Activated CD8-positive, alpha-beta T cell treated with anti-CD3 and anti-CD28 coated beads, Interleukin-2, amount 10 ng/mL, durations not matched to agents 7 days and 5 days (primary cell): ENCODE measurements at places on chromosomes 4 and X.

DNA sequence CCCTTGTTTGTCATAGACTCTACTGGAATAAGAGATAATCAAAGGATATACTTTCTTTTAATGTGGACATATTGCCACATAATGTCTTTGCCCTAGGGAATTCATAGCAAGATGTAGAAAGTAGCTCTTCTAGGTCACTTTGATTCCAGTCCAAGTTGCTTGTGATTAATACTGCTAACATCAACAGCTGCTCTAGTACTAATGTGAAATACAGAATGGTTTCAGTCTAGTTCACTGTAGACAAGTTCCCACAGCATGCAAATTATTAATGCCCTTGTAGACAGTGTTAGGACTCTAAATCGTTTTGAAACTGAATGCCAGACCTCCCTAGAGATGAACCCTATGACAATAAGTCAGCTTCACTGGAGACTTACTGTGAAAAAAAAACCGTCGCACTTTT, 494.6 kb upstream of the ATOH1 start:
- H3K27me3 ChIP-seq: no peaks in the 10 kb centered on the region
- no peak overlapping the region for H3K4me3 ChIP-seq
- no peak for DNase-seq
- no peak overlapping the region for H3K27ac ChIP-seq
- H3K4me1 ChIP-seq: no peaks in the 10 kb centered on the region

DNA sequence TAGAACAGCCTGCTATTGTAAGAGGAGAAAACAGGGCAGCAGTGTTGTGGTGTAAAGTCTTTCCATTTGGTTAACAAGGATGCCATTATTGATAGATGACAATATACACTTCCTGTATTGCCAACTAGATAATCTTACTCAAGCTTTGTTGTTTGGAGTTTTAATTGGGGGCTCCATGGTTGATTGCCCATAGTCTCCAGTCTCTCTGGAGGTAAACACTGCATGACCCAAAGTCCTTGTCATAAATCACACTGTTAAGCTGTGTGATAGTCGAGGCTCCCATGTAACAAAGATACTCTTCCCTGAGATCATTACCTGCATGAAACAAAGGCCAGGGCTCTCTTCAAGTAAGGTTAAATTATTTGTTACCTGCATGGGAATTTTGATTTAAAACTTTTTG, 394.6 kb downstream of the C4orf33 start:
- H3K4me3 ChIP-seq: no peak overlapping the region
- no peaks in the 10 kb centered on the region for H3K4me1 ChIP-seq
- H3K27me3 ChIP-seq: no peaks in the 10 kb centered on the region
- no peak overlapping the region for H3K27ac ChIP-seq
- no peak for DNase-seq
- H3K36me3 ChIP-seq: no peaks in the 10 kb centered on the region

DNA sequence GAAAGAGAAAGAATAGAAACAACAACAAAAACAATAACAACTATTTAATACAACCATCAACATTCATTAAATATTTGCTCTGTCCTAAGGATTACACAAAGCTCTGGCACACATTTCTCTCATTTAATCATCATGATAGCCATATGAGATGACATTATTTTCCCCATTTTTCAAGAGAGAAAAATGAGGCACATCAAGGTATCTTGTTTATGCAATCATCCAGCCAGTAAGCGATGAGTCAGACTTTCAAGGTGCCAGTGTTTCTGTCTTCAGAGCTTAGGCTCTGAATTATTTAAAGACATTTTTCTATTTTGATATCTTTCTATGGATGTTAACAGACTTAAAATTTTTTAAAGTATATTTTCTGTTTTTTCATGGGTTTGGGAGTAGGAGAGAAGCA, 541.8 kb upstream of the SMIM31 start:
- H3K36me3 ChIP-seq: no peaks in the 10 kb centered on the region
- DNase-seq: no peak
- no peak overlapping the region for H3K4me3 ChIP-seq
- H3K4me1 ChIP-seq: no peaks in the 10 kb centered on the region

GRCh38 chrX:24646745-24647182, 383 bp downstream of the PCYT1B start:
- H3K36me3 ChIP-seq: no peaks in the 10 kb centered on the region
- H3K27me3 ChIP-seq: peaks cover 20% of the 10 kb centered on the region
- DNase-seq: no peak
- peak overlapping the region; percentile 57 for H3K4me3 ChIP-seq
- no peak overlapping the region for H3K27ac ChIP-seq
- peaks cover 15% of the 10 kb centered on the region for H3K4me1 ChIP-seq

- no peak overlapping the region for H3K4me3 ChIP-seq
- DNase-seq: no peak
- H3K27me3 ChIP-seq: no peaks in the 10 kb centered on the region
- H3K27ac ChIP-seq: no peak overlapping the region
- no peaks in the 10 kb centered on the region for H3K36me3 ChIP-seq
- H3K4me1 ChIP-seq: no peaks in the 10 kb centered on the region
These were observed 62.7 kb downstream of the DCTD start for GRCh38 chr4:182854466-182854865.

DNA sequence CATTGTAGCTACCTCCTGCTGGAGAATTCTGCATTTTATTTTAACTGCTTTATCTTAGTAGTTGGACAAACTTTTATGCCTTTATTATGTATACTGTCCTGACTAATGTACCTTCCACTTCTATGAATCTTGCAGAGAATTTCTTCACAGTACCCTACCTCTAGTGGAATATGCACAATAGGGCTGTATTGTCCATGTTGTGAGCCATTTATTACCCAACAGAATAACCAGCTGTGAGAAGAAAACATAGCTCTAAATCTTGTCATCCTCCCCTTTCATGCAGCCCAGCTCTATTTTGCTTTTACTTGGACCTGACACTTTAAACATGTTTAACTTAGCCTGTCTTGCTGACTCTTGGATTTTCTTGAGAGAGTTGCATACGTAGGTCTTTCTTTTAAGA, 56.2 kb downstream of the MCUB start:
- H3K27ac ChIP-seq: no peak overlapping the region
- no peak overlapping the region for H3K4me3 ChIP-seq
- H3K4me1 ChIP-seq: no peaks in the 10 kb centered on the region
- H3K27me3 ChIP-seq: no peaks in the 10 kb centered on the region
- no peak for DNase-seq
- peaks cover 40% of the 10 kb centered on the region for H3K36me3 ChIP-seq

- no peak overlapping the region for H3K27ac ChIP-seq
- no peak overlapping the region for H3K4me3 ChIP-seq
- no peak for DNase-seq
- no peaks in the 10 kb centered on the region for H3K27me3 ChIP-seq
- no peaks in the 10 kb centered on the region for H3K36me3 ChIP-seq
These were observed 44.9 kb downstream of the HTT-AS start for GRCh38 chr4:3029464-3029863.

DNA sequence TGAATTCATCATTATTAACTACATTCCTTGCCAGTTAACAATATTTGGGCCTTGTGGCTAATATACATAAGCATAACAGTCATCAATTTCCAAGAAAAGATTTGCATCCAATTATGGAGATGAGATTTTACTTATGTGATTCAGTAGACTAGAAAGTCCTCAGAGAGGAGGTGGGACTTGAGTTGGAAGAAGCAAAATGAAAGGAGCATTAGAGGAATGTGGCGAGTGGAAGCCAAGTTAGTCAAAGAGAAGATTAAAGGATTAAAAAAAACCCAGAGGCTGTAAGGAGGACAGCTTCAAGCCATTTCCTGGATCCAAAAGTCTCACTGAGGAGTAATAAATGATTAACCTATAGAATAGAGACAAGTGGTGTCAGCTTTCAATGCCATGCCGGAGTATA, 1099.4 kb upstream of the IGFBP7 start:
- no peaks in the 10 kb centered on the region for H3K27me3 ChIP-seq
- H3K36me3 ChIP-seq: no peaks in the 10 kb centered on the region
- H3K4me3 ChIP-seq: no peak overlapping the region
- H3K4me1 ChIP-seq: no peaks in the 10 kb centered on the region
- no peak for DNase-seq

GRCh38 chr4:2646396-2647149, 109.6 kb downstream of the TNIP2 start:
- no peak for DNase-seq
- no peaks in the 10 kb centered on the region for H3K27me3 ChIP-seq
- no peak overlapping the region for H3K27ac ChIP-seq
- no peak overlapping the region for H3K4me3 ChIP-seq
- H3K36me3 ChIP-seq: peaks cover 48% of the 10 kb centered on the region

DNA sequence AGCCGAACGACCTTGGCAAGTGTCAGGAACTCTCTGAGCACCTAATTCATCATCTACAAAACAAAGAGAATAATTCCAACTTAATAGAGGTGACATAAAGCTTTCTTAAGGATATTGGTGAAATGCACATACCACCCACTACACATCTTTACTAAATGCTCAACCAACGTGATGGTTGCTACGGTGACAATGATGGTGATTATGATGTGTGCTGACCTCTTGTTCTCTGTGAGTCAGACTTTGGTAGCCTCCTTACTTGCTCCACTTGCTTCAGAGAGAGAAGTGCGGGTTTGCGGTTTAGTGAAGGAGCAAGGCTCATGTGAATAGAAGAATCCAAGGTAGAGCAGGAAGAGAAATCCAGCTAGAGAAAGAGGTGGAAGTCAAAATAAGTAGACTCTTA, 52.8 kb upstream of the CLNK start:
- peaks cover 13% of the 10 kb centered on the region for H3K4me1 ChIP-seq
- H3K36me3 ChIP-seq: no peaks in the 10 kb centered on the region
- no peak overlapping the region for H3K27ac ChIP-seq
- no peak overlapping the region for H3K4me3 ChIP-seq

GRCh38 chr4:38869511-38869910, 1.9 kb downstream of the FAM114A1 start:
- H3K36me3 ChIP-seq: no peaks in the 10 kb centered on the region
- no peak for DNase-seq
- H3K27me3 ChIP-seq: peaks cover 39% of the 10 kb centered on the region
- no peak overlapping the region for H3K4me3 ChIP-seq
- no peak overlapping the region for H3K27ac ChIP-seq

GRCh38 chr4:147160908-147161513, 215.3 kb upstream of the TTC29 start:
- H3K27ac ChIP-seq: no peak overlapping the region
- no peak overlapping the region for H3K4me3 ChIP-seq
- H3K4me1 ChIP-seq: no peaks in the 10 kb centered on the region
- peaks cover 19% of the 10 kb centered on the region for H3K27me3 ChIP-seq

DNA sequence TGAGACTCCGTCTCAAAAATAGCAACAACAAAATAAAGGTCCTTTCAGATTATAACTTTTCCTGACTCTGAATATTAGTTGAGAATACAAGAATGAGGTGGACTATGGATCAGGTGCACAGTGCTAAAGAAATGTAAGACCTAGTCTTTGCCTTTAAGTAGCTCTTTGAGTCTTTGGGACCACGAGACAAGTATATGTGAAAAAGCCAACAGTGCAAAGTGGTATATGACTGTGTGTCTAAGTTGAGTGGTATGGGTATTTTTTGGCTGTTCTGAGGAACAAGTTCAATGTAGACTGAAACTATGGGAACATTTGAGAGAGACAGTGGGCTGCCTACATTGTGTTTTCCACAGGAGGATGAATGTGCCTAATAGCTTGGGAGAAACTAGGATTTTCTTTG, 2.8 kb downstream of the GAB1 start:
- peaks cover 11% of the 10 kb centered on the region for H3K4me1 ChIP-seq
- H3K36me3 ChIP-seq: no peaks in the 10 kb centered on the region
- no peak overlapping the region for H3K27ac ChIP-seq
- H3K4me3 ChIP-seq: no peak overlapping the region
- DNase-seq: no peak
- peaks cover 57% of the 10 kb centered on the region for H3K27me3 ChIP-seq

- no peaks in the 10 kb centered on the region for H3K36me3 ChIP-seq
- no peak overlapping the region for H3K27ac ChIP-seq
- peaks cover 12% of the 10 kb centered on the region for H3K27me3 ChIP-seq
- H3K4me3 ChIP-seq: no peak overlapping the region
- H3K4me1 ChIP-seq: peaks cover 6% of the 10 kb centered on the region
These were observed 126.3 kb downstream of the REPS2 start for GRCh38 chrX:17072721-17073230.

DNA sequence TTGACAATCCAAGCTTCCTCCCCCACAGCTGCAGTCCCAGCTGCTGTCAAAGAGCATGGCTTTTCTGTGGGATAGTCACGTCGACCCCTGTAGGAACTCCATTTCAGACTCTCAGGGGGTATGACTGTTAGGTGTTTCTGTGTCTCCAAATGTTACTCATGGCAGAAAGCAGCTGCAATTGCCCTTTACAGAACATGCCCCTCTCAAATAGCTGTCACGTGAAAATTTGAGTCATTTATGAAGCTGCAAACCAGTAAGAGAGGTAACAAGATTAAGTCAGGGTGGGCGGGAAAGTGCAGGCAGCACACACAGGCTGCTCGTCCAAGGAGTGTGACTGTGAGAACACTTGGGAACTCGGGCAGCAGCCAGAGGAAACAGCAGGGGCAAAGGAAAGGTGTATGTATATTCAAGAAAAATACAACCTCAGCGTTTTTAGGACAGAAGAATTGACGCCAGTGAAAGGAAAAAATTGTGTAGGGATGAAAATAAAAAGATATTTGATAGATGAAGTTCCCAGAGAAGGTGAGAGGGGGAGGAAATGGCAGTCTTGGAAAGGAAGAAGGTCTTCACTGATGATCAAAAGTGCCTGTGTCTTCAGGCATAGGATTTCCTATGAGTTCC, 66.5 kb upstream of the TMEM184C start:
- peaks cover 2% of the 10 kb centered on the region for H3K4me1 ChIP-seq
- H3K27me3 ChIP-seq: peaks cover 4% of the 10 kb centered on the region
- no peak overlapping the region for H3K27ac ChIP-seq
- H3K4me3 ChIP-seq: no peak overlapping the region

DNA sequence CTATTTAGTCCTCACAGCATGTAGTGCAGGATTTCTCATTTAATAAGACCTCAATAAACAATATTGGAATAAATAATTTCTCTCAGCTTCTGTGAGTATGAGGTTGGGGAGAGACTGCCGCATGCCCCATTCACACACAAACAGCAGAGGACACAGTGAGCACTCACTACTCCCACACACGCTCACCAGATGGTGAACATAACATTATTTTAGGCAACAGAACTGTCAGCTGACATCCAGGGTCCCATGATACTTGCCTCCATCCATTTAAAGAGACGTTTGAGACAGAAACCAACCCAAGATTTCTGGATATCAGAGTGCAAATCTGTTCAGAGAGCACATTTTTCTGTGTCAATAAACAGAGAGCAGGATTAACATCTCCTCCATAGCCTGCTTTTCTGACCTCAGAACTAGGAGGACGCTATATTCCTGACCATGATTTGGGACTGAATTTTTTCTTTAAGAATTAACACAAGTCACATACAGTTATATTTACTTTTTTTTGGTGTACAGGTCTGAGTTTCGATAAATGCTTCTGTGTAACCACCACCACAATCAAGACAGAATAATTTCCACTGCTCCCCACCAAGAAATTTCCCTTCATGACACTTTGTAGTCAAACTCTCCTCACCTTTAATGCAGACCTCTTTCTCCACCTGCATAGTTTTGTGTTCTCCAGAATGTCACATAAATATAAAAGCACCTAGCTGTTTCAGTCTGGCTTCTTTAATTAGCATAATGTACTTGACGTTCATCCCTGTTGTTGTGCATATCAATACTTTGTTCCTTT, 16.7 kb downstream of the GPRIN3 start:
- peaks cover 66% of the 10 kb centered on the region for H3K36me3 ChIP-seq
- peak overlapping the region; percentile 26 for H3K4me3 ChIP-seq
- H3K4me1 ChIP-seq: peaks cover 96% of the 10 kb centered on the region
